ENCODE measurements at places on chromosomes 13 and 19.

GRCh38 chr19:44645407-44646048 lies 1.8 kb downstream of the PVR start:
- no peak for DNase-seq

GRCh38 chr13:67075239-67075638 lies 154.9 kb downstream of the PCDH9 start:
- DNase-seq = no peak

DNA sequence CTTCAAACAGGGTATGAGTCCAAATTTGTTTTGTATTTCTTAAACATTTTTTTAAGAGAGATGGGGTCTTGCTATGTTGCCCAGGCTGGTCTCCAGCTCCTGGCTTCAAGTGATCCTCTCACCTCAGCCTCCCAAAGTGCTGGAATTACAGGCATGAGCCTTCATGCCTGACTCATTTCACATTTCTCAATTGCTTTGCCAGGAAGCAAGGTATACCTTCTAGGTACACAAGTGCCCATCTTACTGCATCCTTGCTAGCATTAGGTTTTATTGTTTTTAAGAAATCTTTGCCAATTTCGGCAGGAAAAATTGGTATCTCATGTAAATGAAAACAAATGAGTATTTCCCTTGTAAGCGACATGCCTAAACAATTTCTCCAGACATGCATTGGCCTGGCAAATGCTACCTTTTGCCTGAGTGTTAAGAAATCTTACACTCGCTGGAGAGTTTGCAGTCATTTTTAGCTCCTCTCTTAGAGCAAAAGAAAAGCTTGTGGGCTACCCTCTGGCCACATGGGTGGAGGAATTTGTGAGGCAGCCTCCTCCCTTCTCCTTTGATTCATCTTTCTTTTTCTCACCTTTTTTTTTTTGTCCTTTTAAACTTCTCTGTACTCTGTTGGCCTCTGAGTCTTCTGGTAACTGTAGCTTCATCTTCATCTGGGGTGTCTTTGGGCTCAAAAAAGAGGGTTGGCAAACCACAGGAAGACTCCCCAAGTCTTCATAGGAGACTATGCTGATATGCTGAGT lies 33.0 kb downstream of the ACTL9 start:
- DNase-seq = no peak

DNA sequence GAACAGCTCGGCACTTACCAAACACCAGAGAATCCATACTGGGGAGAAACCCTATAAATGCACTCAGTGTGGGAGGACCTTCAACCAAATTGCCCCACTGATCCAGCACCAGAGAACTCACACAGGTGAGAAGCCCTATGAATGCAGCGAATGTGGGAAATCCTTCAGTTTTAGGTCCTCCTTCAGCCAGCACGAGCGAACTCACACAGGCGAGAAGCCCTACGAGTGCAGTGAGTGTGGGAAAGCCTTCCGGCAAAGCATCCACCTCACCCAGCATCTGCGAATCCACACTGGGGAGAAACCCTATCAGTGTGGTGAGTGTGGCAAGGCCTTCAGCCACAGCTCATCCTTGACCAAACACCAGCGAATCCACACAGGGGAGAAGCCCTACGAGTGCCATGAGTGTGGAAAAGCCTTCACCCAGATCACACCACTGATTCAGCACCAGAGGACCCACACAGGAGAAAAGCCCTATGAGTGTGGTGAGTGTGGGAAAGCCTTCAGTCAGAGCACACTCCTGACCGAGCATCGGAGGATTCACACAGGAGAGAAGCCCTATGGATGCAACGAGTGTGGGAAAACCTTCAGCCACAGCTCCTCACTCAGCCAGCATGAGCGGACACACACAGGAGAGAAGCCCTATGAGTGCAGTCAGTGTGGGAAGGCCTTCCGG lies 8.3 kb downstream of the ZNF135 start:
- no peak for DNase-seq

DNA sequence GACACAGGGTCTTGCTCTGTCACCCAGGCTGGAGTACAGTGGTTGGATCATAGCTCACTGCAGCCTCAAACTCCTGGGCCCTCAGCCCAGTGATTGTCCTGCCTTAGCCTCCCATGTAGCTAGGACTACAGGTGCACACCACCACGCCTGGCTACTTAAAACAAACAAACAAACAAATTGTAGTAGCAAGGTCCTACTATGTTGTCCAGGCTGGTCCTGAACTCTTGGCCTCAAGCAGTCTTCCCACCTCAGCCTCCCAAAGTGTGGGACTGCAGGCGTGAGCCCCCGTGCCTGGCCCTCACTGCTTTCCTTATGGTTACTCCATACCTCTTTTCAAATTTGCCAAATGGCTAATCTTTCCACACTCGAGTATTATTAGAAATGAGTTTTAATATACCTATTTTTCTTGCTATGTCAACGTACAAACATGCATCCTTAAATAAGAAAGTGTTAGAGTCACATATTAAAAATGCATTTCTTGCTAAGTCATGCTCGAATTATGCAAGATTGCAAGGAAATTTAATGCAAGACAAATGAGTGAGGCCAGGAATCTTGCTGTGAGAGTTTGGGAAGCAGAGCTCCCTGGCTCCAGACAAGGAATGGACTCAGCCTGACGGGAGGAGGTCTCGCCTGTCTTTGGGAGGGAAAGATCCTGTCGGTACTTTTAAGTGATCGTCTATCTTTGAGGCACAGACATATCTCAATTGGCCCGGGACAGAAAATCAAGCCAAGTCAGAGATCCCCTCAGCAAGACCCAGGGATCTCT lies 39.4 kb downstream of the RFX2 start:
- DNase-seq = no peak

GRCh38 chr13:111184458-111185401 lies 69.6 kb downstream of the ARHGEF7 start:
- DNase-seq = no peak

DNA sequence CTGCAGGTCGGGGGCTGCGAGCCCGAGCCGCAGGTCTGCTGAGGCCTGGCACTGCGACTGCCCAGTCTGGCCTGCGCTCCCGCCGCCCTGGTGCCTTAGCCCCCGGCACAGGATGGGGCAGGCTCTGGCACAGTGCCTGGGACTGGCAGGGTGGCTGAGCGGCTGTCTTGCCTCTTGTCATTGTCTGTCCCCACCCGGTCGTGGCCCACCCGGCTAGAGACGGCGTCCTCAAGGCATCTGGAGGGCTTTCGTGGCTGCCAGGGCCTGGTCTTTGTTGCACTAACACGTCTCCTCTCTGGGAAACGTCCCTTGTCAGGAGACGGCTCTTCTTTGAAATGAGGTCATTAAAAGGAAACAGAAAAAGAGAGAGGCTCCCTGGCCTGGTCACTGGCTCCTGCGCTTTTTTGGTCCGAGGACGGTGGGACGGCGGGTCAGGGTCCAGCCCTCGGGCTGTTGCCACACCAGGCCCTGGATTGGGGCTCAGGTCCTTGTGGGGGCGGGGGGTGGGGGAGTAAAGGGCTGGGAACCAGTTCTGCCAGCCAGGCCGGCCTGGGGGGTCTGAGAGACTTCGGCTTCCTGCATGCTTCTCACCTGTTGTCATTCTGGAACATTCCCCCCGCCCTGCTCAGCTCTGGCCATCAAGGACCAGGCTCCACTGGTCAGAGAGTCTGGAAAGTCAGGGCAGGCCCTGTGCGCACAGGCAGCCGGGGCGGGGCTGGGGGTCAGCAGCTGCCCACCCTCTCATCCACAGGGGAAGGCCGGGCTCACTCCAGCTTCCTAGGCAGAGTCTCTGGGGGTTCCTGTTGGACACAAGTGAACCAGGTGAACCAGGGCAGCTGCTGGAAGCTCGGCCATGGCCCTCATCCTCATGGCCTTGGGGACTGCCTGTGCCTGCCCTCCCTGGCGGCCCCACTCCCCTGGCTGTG lies 6.2 kb upstream of the ZNF554 start:
- DNase-seq = no peak

GRCh38 chr13:110428313-110428712 lies 121.2 kb downstream of the COL4A2 start:
- no peak for DNase-seq

- DNase-seq = no peak
These were observed at the start of gene APC2 for GRCh38 chr19:1449467-1450442. APC2 (plus strand) TSS chr19:1450121; CDS start chr19:1453002, 2,881 bp downstream.

- DNase-seq = no peak
These were observed 13.0 kb downstream of the RBM26 start for GRCh38 chr13:79392882-79393563.

GRCh38 chr13:108572782-108573211 lies 56.6 kb upstream of the MYO16 start:
- no peak for DNase-seq

DNA sequence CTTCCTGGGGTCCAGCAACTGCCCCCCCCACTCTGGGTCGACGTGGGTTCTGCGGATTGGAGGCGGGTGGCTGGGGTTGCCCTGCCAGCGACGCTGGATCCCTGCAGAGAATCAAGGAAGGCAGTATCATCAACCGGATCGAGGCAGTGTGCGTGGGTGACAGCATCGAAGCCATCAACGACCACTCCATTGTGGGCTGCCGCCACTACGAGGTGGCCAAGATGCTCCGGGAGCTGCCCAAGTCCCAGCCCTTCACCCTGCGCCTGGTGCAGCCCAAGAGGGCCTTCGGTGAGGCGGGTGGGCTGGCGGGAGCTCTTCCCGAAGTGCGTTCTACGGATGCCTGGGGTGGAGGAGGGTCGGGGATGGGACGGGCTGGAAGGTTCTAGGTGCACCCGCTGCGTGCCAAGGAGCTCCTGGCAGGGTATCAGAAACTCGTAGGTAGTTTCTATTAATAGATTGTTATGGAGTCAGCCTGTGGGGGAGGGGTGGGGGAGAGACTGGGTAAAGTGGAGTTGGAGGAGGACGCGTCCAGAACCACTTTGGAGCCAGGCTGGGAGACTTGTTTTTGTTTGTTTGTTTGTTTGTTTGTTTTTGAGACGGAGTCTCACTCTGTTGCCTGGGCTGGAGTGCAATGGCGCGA lies 1.5 kb downstream of the GIPC3 start:
- no peak for DNase-seq
